ENCODE measurements at places on chromosomes 4 and X. TPM values are rescaled to one million over a fixed set of nuclear protein-coding genes. Genes with fewer than 3 reads are reported as not detected.

The MAOB gene
- total RNA-seq: not detected

The TMEM154 gene
- total RNA-seq: 13.0 TPM

The EDA gene
- total RNA-seq: 1.6 TPM

The IL1RAPL1 gene
- total RNA-seq: not detected

The HERC5 gene
- 21.2 TPM for total RNA-seq

The SMIM9 gene
- total RNA-seq: not detected

DNA sequence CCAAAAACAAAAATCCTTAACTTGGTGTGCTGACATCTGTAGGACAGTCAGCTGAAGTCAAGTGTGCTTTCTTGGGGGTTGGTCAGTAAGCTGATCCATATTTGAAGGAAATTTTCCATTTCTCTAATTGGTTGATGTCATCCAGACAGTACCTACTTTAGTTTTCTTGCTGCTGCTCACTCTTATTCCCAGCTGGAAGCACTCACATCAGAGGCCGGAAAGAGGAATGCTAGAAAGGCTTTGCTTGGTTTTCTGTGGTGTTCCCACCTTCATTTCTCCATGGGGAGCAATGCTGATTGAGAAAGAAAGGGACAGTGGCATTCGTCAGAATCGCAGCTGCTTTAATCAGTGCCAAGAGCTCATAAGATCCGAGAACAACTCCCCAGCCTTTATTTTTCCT is 227.0 kb downstream of the C4orf33 start:
- no peak overlapping the region for H3K27ac ChIP-seq
- H3K27me3 ChIP-seq: peaks cover 3% of the 10 kb centered on the region
- H3K4me1 ChIP-seq: no peaks in the 10 kb centered on the region

- DNase-seq: no peak
- no peaks in the 10 kb centered on the region for H3K27me3 ChIP-seq
- no peaks in the 10 kb centered on the region for H3K36me3 ChIP-seq
- no peak overlapping the region for H3K4me3 ChIP-seq
- H3K4me1 ChIP-seq: no peaks in the 10 kb centered on the region
Measured at GRCh38 chrX:39063702-39064101, 262.4 kb downstream of the MID1IP1 start.

DNA sequence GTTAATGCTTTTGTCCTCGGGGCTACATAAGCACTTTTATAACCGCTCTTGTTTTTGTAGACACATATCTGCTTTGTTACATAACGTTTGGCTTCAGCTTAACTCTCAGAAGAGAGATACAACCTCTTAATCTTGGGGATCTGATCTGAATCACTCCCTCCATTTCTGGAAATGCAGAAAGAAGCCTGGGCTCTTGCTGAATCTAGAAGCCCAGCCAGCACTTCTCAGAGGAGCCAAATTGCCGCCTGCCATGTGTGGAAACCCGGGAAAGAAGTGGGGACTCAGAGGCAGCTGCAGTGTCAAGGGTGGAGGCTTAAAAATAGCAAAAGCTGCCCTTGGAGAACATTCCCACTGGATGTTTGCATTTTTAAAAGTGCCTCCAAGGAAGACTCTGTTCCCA is 69.3 kb upstream of the LDB2 start:
- H3K27ac ChIP-seq: no peak overlapping the region
- no peaks in the 10 kb centered on the region for H3K36me3 ChIP-seq
- no peaks in the 10 kb centered on the region for H3K4me1 ChIP-seq
- H3K27me3 ChIP-seq: no peaks in the 10 kb centered on the region

GRCh38 chrX:129565046-129565650 is 25.1 kb downstream of the OCRL start:
- no peak overlapping the region for H3K27ac ChIP-seq
- peaks cover 7% of the 10 kb centered on the region for H3K36me3 ChIP-seq
- no peak overlapping the region for H3K4me3 ChIP-seq
- H3K4me1 ChIP-seq: peaks cover 8% of the 10 kb centered on the region
- DNase-seq: no peak

GRCh38 chrX:49272421-49272820 is 2.8 kb downstream of the PPP1R3F start:
- peak overlapping the region; percentile 85 for H3K27ac ChIP-seq
- peak overlapping the region; percentile 81 for H3K4me3 ChIP-seq
- H3K4me1 ChIP-seq: peaks cover 70% of the 10 kb centered on the region

GRCh38 chr4:89535251-89535650 is 227.7 kb upstream of the GPRIN3 start:
- H3K27ac ChIP-seq: no peak overlapping the region
- H3K4me3 ChIP-seq: no peak overlapping the region
- H3K36me3 ChIP-seq: no peaks in the 10 kb centered on the region

- peaks cover 16% of the 10 kb centered on the region for H3K4me1 ChIP-seq
- no peak overlapping the region for H3K27ac ChIP-seq
- no peak for DNase-seq
- H3K36me3 ChIP-seq: peaks cover 34% of the 10 kb centered on the region
Measured at GRCh38 chr4:39083164-39083563, 21.1 kb downstream of the KLHL5 start.

- H3K27me3 ChIP-seq: no peaks in the 10 kb centered on the region
- H3K4me1 ChIP-seq: no peaks in the 10 kb centered on the region
- no peak overlapping the region for H3K27ac ChIP-seq
- no peak for DNase-seq
Measured at GRCh38 chr4:25728886-25729285, 73.2 kb downstream of the SLC34A2 start.

GRCh38 chr4:77007358-77008230 is 58.0 kb downstream of the SEPTIN11 start:
- H3K27ac ChIP-seq: peak overlapping the region; percentile 8
- H3K36me3 ChIP-seq: peaks cover 11% of the 10 kb centered on the region
- H3K4me1 ChIP-seq: peaks cover 44% of the 10 kb centered on the region
- DNase-seq: no peak

GRCh38 chrX:107448625-107448997 is 841 bp upstream of the FRMPD3 start:
- no peak overlapping the region for H3K27ac ChIP-seq
- H3K4me1 ChIP-seq: peaks cover 6% of the 10 kb centered on the region
- no peak for DNase-seq
- H3K27me3 ChIP-seq: peaks cover 49% of the 10 kb centered on the region
- H3K4me3 ChIP-seq: peak overlapping the region; percentile 57
- no peaks in the 10 kb centered on the region for H3K36me3 ChIP-seq

- no peaks in the 10 kb centered on the region for H3K4me1 ChIP-seq
- DNase-seq: no peak
- no peaks in the 10 kb centered on the region for H3K36me3 ChIP-seq
- no peak overlapping the region for H3K4me3 ChIP-seq
Measured at GRCh38 chr4:173051716-173052115, 116.9 kb upstream of the GALNT7 start.

- peak overlapping the region; percentile 72 for H3K4me3 ChIP-seq
- H3K36me3 ChIP-seq: peaks cover 23% of the 10 kb centered on the region
- H3K27ac ChIP-seq: peak overlapping the region; percentile 63
- H3K4me1 ChIP-seq: peaks cover 31% of the 10 kb centered on the region
Measured at GRCh38 chrX:153727123-153727931, 2.7 kb downstream of the ABCD1 start.

GRCh38 chrX:152206426-152206825 is 68.0 kb upstream of the MAGEA10 start:
- no peak overlapping the region for H3K4me3 ChIP-seq
- H3K36me3 ChIP-seq: no peaks in the 10 kb centered on the region
- no peak for DNase-seq
- H3K4me1 ChIP-seq: no peaks in the 10 kb centered on the region

DNA sequence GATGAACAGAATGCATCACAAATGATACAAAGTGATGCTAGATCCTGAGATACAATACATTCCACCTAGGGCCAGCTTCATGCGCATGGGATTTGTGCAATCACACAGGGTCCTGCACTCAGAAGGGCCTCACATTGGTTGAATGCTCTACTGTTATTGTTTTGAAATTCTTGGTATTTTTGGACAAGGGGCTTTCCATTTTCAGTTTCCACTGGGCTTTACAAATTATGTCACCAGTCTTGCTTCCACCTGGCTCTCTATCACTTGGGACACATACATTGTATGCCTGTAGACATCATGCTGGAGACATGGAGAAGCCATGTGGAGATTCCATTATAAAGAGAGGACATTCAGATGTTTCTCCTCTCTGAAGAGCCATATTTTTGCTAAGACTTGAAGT is 155.8 kb downstream of the NAA11 start:
- H3K27ac ChIP-seq: no peak overlapping the region
- no peaks in the 10 kb centered on the region for H3K4me1 ChIP-seq
- H3K36me3 ChIP-seq: no peaks in the 10 kb centered on the region
- DNase-seq: no peak

GRCh38 chrX:132692066-132692465 is 203.2 kb upstream of the MBNL3 start:
- no peak overlapping the region for H3K4me3 ChIP-seq
- DNase-seq: no peak
- no peaks in the 10 kb centered on the region for H3K36me3 ChIP-seq
- no peaks in the 10 kb centered on the region for H3K4me1 ChIP-seq
